ENCODE measurements at places on chromosomes 6 and 20.

- DNase-seq = no peak
Observed at GRCh38 chr6:16058929-16059345, 69.9 kb upstream of the MYLIP start.

DNA sequence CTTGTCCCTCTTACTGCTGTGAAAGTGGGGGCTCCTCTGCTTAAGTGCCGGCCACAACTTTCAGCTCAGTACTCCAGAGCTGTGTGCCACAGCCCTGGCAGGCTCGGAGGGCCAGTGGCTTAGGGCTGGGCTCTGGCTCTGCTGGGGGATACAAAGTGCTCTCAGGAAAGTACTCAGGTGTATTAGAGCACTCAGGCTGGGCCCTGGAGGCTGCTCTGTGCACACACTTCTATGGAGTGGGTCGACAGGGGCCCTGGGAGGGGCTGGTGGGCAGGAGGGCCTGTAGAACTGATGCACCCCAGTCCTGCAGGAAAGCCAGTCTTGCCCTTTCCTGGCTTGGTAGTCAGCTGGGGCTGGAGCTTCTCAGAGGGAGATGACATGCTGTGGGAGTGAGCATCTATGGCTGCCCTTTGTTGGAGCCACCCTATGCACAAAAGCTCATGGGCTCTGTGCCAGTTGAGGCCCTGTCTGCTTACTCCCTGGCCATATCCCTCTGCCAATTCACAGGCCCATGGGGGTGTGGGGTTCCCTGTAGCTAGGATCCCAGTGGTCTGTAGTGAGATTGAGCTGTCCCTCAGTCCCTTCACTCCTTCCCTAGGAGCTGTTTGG lies 22.0 kb downstream of the CENPW start:
- DNase-seq = no peak

DNA sequence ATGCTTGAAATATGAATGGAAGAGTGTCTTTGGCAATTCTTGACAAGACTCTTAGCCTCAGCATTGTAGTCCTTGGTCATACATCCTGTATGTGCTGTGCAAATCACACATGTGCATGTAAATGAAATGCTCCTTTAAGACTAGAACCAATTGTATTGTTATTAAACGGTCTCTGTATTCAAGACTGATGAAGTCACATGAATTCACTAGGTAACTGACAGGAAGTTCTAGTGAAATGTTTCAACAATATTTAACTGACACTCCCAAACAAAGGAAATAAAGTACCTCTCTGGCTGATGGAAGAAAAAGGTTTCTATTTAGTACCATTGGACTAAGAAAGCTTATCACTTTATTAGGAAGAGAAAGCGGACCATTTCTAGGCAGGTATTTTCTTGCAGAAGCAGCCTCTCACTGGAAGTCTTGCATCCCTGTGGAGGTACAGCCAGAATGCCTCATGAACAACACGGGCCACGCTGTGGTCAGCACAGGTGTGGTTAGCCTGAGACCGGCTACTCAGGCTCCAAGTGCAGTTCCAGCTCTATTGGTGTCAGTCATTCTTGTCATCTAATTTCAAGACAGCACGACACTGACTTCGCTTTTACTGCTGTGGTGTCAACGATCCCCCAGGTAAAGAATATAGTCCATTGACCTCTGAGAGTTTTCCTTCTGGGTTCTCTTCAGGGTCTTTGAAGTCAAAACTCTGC lies 17.3 kb downstream of the PPP1R3G start:
- DNase-seq = no peak

DNA sequence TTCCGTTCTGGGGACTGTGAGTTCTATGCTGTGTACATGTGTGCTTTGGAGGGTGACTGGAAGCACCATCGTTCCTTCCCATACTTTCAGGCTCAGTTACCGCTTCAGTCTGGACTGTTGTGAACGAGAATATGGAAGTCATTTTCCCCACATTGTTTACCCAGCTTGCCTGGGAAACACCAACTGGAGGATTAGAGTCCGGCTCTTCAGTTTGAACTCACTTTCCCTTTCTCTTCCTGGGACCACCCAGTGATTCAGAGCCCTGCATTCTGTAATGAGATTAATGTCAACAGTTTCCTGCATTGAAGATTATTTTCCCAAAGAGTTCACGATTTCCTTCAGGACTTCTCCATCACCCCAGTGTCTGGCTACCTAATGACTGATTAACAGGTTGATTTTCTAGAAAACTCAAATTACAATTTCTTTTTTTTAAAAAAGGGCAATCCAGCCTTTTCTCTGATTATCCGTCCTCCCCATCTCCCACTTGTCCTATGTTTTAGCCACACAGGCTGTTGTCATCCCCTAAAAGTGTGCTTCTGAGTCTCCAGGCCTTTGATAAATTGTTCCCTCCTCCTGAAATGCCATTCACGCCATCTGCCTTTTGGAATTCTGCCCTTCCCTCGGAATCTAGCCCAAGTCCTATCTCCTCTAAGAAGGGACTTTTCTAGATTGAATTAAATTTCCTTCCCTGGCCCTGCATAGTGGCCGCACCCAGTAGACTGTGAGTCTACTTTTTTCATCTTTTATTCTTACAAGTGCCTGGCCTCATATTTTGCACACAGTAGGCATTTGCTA lies 3.3 kb upstream of the TAGAP start:
- no peak for DNase-seq

Measured in SW480 (cell line).